ENCODE measurements at places on chromosomes 5 and 9. TPM values are rescaled to one million over a fixed set of nuclear protein-coding genes. Genes with fewer than 3 reads are reported as not detected.

The AFAP1L1 gene
- total RNA-seq, result 75.3 TPM

The CDC20B gene
- not detected for total RNA-seq

The PDE6A gene
- not detected for total RNA-seq

The GRXCR2 gene
- total RNA-seq, result not detected

The TICAM2 gene
- 3.3 TPM for total RNA-seq

The PCDHA12 gene
- total RNA-seq, result 0.09 TPM

The RASGRF2 gene
- 0.40 TPM for total RNA-seq

The PCDHGA9 gene
- 3.8 TPM for total RNA-seq

The ECSCR gene
- 36.0 TPM for total RNA-seq

The DNM1 gene
- total RNA-seq, result 18.5 TPM

The ACER2 gene
- total RNA-seq, result 1.2 TPM

The RPS23 gene
- 6,384 TPM for total RNA-seq

The WNT8A gene
- total RNA-seq, result not detected

Measured in muscle of leg (tissue), 16 donors.